OCI-LY7 (cell line): ENCODE measurements at places on chromosomes 1 and 21.

DNA sequence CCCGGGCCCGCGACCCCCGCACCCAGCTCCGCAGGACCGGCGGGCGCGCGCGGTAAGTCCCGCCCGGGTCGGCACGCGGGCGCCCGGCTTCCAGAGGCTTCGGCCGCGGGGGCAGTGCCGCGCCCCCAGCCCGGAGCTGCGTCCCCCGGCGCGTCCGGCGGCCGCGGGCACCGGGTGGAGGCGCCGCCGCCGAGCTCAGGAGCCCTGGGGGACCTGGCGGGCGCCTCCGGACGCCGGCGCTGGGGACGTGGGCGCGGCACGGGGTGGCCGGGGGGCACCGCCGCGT lies 227 bp downstream of the NBL1 start:
- DNase-seq: no peak

- no peak for DNase-seq
Measured at GRCh38 chr1:34833711-34834110, 25.8 kb downstream of the SMIM12 start.

GRCh38 chr1:7454052-7454815 lies 316.9 kb upstream of the VAMP3 start:
- no peak for DNase-seq

DNA sequence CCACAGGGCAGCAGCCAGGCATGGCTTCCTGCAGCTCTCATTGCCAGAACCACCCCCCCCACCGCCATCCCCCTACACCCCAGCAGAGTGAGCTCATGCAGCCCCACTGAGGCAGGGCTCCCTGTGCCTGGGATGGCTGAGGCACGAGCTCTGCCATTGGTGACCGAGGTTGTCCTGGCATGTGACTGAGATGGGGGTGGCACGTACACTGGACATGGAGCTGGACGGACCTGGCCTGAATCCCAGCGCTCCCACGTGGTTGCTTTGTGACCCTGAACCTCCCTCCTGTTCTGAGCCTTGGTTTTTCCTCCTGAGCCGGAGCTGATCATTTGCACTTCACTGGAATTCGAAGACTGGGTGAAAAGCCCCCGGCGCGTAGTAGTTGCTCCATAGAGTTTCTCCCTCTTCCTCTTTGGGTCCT lies 28.3 kb downstream of the ALPL start:
- no peak for DNase-seq

DNA sequence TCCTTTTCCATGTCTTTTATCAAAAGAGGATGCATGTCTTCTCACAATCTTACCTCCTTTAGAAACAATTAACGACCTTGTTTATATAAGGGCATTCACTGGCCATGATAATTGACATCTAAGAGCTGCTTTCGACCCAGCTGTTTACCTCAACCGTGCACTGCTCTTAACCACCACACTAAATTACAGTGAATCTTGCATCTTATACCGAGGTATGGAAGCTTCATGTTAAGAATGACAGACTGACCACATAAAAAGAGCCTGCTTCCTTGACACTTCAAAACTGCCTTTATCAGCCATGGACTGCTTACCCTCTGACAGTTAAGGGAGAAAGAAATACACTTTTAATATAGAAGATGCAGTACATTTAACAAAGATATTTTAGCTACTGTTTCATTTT lies 301.7 kb upstream of the LYPLAL1 start:
- DNase-seq: no peak

GRCh38 chr1:9247894-9248293 lies 13.3 kb downstream of the H6PD start:
- no peak for DNase-seq

- no peak for DNase-seq
Measured at GRCh38 chr1:201656311-201657032, 117.5 kb downstream of the NAV1 start.

GRCh38 chr21:39173716-39174680 lies 9.3 kb downstream of the PSMG1 start:
- no peak for DNase-seq

DNA sequence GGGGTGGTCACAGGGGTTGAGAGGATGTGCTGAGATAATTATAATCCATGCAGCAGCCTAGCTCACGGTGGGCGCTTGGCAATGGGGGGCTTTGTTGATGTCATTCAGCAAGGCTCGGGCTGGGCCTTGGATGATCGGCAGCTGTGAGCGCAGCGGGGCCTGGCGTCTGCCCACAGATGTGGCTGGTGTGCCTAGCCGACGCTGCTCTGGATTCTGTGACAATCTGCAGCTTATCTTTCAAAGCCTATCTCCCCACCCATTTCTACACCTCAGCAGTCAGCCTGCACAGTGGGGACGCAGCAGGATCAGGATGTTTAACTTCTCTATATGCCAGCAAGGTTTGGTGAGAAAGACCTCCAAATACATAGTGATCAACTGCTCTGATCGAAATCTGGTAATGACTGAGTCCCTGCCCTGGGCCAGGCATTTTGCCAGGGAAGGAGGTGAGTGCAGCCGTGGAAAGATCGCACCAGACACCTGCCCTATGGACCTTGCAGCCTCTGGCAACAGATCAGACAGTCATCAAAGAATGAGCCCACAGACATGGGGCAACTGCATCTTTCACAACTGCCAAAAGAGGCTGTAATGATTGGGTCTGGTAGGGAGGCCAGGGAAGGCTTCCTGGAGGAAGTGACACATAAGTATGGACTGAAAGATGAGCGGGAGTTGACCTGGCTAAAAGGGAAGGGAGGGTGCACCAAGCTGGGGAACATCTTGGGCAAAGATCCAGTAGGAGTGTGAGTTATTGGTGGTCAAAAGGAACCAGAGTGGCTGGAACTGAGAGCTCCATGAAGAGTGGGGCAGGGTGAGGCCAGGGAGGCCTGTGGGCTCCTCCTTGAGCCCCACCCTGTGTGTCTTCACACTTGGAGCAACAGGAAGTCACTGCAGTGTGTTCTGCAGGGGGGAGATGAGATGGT lies 35.3 kb downstream of the EPHB2 start:
- no peak for DNase-seq
